ENCODE measurements at places on chromosomes 11 and 22. TPM values are rescaled to one million over a fixed set of nuclear protein-coding genes. Genes with fewer than 3 reads are reported as not detected.

DNA sequence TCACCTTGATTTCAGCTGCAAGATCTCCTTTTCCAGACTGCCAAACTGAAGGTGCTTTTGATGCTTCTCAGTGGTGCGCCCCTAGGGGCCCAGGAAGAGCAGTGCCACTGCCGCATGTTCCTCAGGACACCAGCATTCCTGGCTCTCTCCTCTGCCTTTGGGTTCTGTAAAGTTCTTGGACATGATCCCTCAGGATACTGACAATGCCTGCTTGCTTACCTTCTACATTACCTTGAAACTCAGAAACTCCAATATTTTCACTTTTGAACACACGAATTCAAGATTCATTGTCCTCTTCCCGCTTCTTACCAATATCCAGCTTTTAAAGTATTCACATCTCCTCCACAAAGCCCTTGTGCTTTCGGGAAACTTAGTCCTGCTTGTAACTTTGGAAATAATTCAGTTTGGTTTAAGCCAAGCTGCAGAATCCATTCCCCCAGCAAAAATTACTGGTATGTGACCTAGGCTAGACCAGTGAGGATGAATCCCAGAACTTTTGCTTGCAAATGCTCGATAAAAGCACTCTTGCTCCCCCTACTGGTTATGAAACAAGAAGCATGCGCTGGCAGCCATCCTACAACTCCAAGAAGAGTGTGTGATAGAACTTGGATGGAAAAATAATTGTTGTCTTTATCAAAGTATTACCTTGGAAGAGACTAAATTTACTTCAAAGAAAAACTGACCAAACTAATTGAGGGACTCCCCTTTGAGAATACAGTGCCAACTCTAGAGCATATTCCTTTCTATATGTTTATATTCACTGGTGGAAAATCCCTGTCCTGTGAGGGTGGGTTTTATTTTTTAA is 16.5 kb upstream of the OR5B21 start:
- peak; percentile 13 for DNase-seq

DNA sequence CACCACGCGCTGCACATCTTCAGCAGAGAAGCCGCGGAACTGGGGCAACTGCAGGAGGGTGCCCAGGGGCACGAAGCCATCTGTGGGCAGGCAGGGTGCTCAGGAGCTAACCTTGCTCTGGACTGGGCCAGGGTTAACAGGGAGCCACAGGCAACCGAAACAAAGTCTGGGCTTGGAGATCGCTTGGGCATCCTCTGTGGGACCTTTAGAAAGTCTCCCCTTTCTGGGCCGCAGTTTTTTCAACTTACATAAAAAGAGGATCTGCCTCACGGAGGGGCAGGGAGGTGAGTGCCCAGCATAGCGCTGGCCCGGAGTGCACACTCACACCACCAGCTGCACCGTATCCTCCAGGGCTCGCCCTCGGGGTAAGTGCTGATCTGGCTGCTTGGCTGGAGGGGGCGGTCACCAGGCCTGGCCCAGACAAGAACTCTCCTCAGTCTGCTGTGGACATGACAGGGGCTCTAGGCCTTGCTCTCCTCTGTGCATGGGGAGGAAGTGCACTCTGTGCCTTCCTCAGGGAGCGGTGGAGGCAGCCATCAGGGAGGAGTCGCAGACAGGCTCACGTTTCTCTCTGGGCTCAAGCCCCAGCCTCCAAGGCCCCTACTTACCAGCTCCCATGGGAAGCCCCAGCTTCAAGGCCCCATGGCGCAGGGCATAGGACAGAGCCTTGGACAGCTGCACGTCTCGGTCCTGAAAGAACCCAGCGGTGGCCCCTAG is 937 bp downstream of the TRPT1 start:
- DNase-seq: no peak

DNA sequence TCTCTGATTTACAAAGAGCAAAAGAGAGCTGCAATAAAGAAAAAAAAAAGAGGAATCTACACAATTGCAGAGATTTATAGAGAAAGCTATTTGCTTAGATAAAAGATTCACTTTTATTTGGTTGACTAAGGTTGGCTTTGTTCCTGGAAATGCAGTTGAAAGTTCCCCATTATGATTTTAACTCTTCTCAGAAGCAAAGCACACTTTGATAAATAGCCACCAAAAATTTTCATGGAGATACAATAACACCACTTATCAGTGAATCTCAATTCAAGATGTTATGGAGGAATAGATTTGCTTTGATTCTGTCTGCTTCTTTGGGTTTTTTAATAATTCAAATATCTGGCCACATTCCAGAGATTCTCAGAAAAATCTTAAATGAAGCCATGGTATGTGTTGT is 88.5 kb upstream of the ANO3 start:
- DNase-seq: no peak

DNA sequence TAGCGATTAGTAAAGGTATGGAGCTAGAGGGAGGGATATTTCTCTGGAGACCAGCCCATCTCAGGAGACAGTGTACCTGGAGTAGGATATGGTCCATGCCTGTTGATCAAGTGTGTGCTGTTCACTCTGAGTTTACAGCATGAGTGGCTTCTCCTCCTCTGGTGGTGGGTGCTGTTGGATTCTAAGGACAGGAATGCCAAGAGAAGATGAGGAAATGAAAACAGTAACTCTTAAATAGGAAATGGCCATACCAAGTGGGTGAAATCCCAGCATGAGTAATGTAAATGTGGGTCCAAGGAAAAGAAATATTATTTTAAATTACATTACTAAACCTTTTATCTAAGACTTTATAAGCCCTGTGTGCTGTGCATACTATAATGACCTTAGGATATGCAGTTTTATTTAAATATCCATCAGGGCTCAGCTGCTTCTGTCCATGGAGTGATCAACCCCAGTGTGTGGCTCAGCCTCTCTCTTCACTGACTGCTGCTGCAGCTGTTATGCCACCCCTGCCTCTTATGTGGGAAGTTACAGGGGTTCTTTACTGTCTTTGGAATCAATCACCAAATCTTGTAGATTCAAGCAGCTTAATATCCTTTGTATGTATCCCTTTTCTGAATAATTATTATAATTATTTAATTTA is 54.3 kb downstream of the FAT3 start:
- DNase-seq: no peak

GRCh38 chr11:107695446-107695845 is 16.4 kb downstream of the SLN start:
- DNase-seq: no peak

DNA sequence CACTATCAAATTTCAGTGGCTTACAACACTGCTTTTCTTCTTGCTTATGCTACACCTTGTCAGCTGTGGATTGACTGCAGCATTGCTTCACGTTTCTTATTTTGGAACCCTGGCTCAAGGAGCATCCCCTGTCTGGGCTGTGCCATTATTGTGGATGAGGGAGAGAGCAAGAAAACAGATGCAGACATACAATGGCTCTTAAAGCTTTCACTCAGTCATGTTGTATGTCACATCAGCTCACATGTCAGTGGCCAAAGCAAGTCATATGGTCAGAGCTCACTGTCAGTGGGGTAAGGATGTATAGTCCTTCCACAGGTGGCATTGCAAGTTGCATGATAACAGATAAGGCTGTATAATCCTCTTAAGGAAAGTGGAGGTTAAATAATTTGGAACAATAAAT is 10.0 kb downstream of the ARHGEF12 start:
- no peak for DNase-seq

DNA sequence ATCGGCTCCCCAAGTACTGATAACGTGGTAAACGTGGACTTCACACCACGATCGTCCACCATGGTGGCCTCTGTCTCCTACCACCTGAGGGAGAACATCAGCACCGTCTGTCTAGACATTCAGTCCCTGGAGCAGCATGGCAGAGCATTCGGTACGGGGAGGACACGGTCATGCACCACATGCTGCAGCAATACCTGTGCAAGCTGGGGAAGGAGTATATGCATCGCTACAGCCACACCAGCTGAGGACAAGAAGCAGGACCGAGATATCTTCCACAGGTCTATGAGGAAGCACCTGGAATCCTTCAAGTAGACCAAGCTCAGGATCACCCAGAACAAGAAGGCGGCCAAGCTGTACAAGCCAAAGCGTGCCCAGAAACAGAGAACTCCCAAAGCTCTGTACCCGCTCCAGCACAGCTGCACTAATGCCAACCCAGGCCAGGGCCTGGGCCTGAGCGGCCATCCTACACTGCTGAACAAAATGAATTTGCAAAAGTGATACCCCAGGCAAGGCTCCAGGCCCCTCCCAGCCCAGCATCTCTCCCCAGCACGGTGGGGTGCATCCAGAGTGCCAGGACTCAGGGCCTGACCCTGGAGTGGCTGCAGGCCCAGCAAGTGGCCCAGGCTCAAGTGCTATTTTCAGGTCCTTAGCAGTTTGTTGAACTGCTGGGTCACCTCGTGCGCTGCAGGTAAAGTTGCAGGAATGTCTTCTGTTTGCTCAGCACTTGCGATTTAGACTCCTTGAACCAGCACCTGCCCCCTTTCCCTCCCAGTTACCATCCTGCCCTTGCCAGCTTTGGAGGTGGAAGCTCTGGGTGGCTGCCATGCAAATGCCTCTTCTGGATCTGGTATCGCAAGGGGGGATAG is 119.3 kb upstream of the SERPIND1 start:
- no peak for DNase-seq

DNA sequence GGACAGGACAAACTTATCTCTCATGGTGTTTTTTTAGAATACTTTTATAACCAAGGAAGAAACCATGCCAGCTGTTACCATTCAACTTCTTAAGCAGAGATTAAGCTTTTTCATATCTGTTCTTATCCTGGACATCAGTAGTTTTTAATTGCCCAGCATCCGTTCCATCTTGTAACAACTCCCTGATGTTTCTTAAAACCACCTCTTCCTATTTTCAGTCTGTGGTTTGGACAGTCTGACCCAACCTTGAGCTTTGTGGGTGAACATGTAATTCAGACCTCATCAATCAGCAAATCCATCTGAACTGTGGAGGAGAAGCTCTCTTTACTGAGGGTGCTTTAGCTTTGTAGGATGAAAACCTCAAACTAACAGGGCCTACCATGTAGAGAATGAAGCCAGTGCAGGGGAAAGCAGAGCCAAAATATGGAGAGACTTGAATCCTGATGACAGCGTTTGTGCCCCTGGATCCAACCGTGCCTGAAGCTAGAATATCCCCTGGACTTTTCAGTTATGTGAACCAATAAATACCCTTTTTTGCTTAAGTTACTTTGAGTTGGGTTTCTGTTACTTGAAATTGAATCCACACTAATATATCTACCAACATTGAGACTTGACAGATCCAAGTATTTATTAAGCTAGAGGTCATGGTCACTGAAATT is 9.4 kb downstream of the TUG1 start:
- no peak for DNase-seq

DNA sequence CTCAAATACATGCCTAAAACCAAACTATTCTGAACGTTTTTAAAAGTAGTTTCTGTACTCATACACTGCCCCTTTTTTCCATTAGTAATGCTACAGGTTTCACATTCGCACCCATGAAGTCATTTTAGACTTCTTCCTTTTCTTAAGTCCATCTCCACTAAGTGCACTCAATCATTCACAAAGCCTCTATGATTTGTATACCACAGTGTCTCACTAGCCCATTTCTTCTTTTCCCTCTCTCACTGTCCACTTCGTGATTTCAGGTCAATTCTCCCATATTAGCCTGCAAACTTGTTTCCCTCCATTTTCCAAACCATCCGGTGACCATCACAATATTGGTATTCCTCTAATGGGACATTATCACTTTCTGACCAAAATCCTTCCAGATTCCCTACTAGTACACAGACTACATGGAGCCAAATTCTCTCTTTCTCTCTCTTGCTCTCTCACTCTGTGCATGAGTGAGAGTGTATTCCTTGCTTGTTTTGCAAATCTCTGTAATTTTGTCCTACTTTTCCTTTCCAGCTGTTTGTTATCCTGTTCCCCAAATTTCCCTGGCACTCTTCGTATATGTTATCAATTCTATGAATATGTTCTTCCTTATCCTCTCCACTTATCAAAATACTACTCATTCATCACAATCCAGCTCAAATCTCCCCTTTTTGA is 3.4 kb upstream of the ZC3H12C start:
- no peak for DNase-seq

DNA sequence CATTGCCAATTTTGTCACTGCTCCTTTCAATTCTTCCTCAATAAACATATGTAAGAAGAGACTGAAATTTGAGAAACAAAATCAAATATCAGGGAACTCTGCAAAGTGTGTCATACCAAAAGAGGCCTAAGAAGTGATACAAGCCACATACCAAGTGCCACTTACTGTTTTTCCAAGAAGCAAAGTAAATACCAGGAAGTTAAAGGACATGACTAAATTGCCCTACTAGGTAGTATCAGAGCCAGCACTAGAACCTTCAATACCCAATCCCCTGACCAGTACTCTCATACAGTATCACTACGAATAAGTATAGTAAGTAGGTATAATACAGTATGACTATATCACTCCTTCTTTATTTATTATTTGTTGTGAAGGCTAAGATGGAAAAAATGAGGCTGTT is 13.6 kb downstream of the MAML2 start:
- no peak for DNase-seq

DNA sequence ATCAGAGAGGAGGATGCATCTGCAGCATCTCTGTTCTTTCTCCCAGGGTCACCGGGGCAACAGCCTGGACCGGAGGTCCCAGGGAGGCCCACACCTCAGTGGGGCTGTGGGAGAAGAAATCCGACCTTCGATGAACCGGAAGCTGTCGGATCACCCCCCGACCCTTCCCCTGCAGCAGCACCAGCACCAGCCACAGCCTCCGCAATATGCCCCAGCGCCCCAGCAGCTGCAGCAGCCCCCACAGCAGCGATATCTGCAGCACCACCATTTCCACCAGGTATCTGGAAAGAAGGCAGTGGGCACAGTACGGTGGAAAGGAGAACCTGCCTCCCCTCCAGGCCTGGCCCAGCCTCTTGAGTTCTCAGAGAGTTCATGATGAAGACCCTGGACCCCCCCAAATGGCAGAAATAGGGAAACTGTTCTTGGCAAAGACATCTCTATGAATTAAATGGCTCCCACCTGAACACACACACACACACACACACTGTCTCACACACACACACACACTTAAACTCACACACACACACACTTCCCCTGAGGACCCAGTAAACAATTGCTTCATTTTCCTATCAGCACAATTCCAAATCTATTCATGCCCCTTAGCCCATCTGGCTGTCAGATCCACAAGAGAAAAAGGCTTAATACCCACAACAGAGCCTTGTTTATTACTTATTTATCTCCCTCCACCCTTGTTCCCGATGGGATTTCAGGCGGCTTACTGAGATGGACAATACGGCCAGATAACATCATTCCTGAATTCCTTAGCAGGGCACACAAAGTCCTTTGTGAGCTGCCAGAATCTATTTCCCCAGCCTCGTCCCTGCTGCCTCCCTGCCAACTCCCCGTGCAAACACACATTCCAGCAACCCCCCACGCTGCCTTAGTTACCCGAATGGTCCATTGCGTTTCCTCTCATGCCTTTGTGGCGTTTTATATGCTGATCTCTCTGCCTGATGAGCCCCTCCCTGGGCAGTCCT is 8.1 kb downstream of the TMA7B start:
- DNase-seq: no peak

GRIA4 gene
- total RNA-seq: not detected

NXPE1 gene
- total RNA-seq: not detected

NXPE2 gene
- total RNA-seq: not detected

ATP6V1E1 gene
- 102 TPM for total RNA-seq

ART5 gene
- not detected for total RNA-seq

UBXN1 gene
- total RNA-seq: 88.6 TPM

Data from thoracic aorta (tissue), 2 donors.